ENCODE measurements at places on chromosomes 7 and 10.
A peak's percentile ranks its signal among the peaks of the same experiment; 100 is the strongest.

DNA sequence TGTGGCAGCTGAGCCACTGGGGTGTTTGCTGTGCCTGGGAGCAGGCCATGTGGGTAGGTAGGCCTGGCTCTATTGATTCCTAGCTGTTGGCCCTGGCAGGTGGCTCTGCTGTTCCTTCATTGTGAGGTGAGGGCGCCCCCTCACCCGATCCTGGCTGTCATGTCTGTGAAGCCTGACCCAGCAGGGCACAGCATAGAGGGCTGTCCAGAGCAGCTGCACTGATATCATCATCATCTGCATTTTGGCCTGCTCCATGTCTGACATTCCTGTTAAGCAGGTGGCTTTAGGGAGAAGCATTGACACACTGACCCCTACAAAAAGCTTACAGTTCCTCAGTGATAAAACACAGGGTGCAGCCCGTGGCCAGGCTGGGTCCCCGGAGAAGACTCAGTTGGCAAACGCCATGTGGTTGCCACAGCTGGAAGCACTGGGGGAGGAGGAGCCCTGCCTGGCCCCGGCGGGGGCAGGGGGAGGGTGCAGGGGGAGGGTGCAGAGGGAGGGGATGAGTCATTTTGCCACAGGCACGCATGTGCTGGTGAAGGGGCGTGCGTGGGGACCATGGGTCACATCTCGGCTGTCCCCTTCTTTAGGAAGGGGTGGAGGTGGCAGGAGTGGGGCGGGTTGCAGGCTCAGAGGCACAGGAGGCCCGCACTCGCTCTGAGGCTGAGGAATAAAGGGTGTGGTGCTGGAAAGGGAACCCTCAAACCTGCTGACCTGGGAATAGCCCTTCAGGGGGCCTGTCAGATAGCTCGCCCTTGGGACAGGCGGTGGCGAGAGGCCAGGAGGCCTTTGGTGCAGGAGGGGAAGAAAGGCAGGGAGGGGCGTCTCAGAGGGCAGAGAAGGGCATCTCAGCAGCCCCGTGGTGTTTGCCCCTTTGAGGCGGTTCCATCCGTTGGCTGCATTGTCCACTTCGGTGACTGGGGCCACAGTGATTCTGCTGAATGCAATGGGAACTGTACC lies 31.6 kb downstream of the IKZF1 start:
- no peak for DNase-seq

GRCh38 chr7:4070214-4070613 lies 611.9 kb upstream of the FOXK1 start:
- no peak for DNase-seq

DNA sequence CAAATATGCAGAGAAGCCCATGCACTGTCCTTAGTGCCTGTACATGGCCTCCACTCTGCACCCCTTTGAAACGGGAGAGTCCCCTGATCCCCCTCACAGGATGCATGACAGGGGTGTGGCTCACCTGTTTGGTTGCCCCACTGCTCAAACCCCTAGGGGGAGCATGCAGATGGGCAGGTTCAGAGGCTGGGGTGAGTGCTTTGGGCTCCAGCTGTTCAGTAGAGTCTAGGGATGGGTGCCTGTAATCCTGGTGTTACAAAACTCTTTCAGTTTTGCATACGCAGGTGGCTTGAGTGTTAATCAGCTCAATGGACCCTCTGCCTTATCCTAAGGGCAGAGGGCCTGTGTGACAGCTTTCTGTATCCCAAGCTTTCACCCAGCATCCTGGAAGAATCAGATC lies 7.8 kb upstream of the SFTPA1 start:
- DNase-seq: no peak

DNA sequence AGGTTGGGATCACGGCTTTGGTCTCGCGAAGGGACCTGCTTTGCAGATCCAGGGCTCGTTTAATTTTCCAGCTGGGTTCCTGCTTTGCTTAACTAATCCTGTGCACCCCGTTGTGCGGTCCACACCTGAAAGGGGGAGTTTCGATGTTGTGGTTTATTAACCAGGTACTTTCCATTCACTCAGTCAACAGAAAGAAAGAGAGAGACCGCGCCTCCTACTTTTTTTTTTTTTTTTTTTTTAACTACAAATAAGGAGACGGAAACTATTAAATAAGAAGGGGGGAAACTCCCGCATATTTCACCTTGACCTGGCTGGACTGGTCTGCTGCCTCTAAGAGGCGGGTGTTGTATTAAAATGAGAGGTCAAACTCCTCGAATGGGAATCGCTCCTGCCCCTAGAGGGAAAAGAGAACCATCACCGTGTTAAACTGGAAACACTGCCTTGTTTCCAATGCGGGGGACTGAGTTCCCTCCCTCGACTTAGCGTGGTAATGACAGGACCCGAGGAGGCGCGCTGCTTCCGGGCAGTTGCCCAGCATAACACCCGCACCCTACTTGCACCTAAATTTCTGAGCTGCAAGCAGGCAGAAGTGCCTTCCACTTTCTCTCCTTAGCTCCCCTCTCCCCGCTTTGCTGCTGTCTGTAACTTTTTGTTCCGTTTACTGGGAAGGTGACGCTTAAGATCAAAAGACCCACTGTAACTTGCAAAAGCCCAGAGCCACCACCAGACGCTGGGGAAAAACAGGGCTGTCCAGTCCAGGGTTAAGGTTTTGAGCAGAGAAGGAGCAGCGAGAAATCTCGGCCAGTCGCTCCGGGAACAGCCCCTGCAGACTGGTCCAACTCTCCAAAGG lies 1.1 kb upstream of the ITGB8 start:
- DNase-seq: peak; percentile 91

DNA sequence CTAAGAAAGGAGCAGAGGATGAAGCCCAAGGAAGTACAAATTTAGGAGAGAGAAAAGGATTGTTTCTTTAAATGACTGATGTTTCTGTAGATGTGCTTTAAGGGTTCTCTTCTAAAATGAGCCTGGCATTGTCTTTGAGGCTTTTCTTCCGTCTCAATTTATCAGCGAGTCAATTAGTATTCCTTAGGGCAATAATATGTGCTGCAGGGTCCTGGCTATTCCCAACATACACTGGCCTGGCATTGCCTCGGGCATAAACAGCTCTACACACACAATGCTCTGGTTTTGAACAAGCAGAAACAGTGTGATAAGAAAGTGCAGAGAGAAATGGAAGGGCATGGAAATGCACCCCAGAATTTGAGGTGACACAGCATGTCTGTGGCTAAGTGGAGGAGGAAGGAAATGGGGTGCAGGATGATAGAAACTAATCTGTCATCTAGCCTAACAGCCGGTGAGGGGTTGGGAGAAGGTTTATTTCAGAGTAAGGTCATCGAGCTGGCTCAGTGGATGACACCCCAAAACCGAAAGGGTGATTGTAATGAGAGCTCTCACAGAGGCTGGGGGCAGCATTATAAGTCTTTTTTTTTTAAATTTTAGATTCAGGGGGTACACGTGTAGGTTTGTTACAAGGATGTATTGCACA lies 67.5 kb upstream of the ARHGAP21 start:
- DNase-seq: no peak

- DNase-seq: no peak
Measured at GRCh38 chr7:8628656-8629055, 195.2 kb downstream of the NXPH1 start.

- peak; percentile 84 for DNase-seq
Measured at GRCh38 chr10:71314028-71314693, 4.9 kb upstream of the SLC29A3 start.

DNA sequence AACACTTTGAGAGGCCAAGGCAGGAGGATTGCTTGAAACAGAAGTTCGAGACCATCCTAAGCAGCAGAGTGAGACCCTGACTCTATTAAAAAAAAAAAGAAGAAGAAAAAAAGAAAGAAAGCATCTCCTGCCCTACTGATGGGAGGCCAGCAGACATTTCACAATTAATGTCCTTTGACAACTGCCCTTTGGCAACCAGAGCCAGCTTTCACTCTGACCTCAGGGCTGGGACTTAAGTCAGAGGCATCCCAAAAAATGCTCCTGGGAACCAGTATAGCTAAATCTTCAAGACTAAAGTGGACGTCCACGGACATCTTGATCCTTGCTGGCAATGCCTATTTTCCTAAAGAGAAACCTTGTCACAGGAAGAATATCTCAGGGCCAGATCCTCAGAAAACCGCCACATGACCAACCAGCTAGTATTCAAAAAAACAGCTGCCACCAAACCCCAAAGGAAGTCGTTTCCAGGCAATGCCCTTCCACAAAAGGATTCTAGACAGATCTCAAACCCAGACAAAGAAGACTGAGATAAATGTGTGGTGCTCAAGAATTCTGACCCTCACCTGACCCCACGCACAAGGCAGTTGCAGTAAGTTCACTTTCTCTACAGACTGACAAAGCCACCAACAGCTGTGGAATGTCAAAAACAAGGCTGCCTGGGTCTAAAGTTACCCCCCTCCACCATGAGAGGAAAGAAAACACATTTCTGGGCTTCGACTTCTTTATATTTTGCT lies 18.4 kb downstream of the GFRA1 start:
- DNase-seq: peak; percentile 90

DNA sequence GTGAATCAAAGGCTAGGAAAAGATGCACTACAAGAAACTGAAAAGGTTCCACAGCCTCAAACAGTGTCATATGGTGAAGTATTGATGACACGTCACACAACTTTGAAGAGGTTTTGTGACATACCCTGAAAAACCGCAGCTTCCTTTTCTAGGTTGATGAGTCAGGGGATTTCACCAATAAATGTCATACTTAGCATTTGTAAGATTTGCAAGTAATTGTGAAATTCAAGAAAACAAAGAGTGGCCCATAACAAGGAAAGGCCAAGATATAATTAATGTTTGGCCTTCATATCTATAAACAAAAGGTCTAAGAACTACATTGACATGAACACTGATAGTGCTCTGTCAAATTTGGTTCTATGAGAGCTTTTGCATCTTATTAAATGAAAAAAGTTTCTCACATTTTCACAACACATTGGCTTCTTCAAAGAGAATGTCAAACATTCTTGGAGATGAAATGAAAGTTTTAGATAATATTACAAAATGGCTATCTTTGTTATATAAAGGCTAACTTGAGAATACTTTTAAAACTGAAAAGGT lies 62.0 kb upstream of the NAMPT start:
- DNase-seq: no peak

DNA sequence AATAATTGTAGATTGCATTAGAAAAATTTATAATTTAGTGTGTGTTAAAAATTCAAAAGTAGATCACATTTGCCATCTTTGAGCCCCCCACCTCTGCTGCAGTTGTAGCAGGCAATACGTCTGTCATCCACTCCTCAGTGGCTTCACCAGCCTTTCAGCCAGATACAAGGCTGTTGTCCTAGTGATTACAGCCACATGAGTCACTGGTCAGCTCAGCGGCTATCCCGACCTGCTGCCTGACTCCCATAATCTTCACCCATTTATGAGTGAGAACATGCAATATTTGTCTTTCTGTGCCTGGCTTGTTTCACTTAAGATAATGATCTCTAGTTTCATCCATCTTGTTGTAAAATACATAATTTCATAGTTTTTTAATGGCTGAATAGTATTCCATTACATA lies 9.2 kb downstream of the OR2A5 start:
- DNase-seq: no peak

DNA sequence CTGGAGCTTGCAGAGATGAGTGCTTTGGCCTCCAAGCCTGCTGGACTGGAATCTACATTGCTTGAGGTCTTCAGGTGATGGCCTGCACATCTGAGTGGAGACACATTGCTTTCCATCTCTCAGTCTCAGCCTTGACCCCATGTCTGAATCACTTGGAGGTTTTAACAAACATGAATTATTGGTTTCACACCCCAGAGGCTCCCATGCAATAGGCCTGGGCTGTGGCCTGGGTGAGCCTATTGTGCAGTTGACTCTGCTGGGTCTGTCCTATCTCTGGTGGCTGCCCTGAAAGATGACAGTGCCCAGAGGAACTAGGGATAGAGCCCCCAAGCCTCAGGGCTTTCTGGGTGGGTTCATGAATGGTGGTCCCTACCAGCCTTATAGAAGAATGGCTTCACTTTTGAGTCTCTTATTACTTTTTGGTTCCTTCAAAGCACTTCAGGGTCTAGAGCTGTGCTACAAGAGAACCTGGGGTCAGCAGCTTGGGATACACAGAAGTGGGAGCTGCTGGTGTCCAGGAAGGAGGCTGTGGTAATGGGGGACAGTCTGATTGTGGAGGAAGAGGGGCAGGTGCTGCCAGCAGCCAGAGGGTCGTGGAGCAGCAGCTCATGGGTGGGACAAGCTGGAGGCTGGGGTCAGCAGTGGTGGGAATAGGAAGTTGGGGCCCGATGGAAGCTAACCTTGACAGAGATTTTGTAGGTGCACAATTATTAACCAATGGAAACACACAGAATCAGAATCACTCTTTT lies 5.5 kb downstream of the RAMP3 start:
- no peak for DNase-seq

GRCh38 chr7:4216016-4216415 lies 466.1 kb upstream of the FOXK1 start:
- peak; percentile 39 for DNase-seq

GRCh38 chr7:134612197-134612596 lies 34.5 kb upstream of the BPGM start:
- no peak for DNase-seq

DNA sequence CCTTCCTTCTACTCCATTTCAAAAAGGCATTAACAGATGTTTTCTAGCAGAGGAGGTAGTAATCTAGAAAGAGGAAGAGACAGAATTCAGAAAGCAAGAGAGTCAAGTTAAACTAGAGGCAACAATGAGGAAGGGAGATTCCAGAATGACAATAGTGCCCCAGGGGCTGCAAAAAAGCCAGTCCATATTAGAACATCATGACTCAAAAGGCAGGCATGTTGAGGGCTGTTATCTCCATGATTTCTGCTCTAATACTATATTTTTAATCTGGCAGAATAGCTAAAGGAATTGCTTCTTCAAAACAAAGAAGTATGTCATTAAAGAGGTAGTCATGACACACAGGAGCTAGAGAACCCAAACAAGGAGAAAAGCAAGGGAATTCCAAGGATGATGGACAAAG lies 599.6 kb downstream of the INHBA start:
- no peak for DNase-seq

- no peak for DNase-seq
Measured at GRCh38 chr10:120586471-120586872, 129.4 kb downstream of the PLPP4 start.

DNA sequence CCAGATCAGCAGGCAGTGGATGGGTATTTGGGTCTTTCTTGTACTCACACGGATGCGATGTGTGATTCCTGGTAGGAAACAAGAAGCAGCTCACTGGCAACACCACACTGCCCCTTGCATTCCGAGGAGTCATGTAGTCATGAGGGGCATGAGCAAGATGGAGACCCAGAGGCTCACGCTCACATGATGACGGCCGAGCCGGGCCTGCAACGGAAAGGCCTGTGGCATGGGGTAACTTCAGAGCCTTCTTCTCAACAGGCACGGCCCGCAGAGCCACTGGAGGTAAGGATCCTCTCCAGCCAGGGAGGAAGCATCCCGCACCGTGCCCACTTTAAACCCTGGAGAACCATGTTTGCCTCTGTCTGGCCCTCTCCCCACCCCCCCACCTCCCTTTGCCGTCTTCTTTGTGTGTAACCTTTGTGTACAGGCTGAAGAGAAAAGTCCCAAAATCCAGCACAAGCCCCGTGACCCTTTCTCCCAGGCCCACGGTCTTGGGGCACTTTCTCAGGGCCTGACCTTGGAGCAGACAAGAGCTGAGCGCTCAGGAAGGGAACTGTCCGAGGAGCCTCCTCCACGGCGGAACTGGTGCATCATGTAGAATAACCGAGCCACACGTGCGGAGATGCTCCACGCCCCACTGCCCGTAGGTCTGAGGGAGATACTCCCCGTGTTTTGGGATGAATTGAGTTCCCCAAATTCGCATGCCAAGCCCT lies 516.4 kb downstream of the DNAJB6 start:
- no peak for DNase-seq

Data from eye (tissue), 1 donor.